Fibroblast of the conjunctiva (primary cell): ENCODE measurements at places on chromosomes 5 and 9.

DNA sequence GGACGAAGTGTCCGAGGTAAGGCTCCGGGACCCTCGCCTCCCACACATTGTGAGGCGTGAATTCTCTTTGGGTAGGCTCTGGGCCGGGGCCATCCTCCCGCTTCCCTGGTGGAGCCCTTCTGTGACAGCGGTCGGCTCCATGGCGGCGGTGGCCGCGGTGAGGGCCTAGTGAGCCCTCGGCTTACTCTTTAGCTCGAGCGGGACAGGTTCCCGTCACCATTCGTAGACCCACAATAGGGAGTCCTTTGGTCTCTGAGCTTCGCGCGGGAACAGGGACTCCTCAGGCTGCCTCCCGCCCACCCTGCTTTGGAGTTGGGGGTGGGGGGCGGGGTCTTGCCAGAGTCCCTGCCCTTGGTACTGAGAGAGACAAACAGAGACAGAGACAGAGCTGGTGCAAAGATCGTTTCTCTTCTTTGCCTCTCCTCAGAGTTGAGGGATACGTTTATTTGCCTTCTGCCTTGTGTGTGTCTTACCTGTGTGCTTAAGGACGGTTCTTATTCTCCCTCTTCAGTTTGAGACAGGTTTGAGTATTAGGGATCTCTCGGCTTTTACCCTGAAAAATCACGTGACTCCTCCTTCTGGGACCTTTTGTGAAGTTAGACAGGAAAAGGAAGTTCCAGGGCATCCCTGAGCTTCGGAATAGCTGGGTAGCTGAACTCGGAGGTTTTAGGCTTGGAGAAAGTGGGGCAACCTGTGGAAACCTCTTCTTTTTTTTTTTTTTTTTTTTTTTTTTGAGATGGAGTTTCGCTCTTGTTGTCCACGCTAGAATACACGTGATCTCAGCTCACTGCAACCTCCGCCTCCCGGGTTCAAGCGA, 833 bp downstream of the ANKHD1 start:
- DNase-seq = no peak

GRCh38 chr9:18447131-18447530, 26.8 kb upstream of the ADAMTSL1 start:
- DNase-seq = no peak

DNA sequence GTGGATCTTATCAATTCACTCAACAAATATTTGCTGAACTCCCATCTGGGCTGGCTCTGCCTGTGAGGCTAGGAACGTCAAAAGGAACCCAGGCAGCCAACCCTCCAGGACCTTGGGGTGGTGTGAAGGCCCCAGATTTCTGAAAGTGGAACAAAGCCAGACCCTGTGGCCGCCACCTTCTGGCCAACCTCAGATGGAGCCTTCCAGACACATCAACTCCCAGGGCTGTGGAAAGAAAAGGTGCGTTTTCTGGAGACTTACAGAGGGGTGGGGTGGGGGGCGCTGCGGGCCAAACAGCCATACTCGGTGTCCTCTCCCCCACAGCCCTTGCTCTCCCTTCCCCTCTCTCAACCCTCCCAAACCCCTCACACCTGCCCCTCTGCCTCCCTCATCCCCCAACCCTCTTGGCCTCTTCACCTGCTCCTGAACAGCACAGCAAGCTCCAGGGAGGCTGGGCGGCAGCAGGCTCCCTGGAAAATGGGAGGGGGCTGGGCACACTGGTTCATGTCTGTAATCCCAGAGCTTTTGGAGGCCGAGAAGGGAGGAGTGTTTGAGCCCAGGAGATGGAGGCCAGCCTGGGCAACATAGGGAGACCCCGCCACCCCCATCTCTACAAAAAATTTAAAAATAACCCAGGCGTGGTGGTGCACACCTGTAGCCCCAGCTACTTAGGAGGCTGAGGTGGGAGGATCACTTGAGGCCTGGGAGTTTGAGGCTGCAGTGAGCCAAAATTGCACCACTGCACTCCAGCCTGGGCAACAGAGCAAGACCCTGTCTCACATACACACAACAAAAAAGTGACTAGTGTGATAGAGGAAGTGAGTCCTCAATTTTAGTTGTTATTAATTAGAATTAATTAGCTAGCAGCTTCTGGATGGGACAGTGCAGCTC, 45.0 kb upstream of the PRRC2B start:
- DNase-seq = no peak

DNA sequence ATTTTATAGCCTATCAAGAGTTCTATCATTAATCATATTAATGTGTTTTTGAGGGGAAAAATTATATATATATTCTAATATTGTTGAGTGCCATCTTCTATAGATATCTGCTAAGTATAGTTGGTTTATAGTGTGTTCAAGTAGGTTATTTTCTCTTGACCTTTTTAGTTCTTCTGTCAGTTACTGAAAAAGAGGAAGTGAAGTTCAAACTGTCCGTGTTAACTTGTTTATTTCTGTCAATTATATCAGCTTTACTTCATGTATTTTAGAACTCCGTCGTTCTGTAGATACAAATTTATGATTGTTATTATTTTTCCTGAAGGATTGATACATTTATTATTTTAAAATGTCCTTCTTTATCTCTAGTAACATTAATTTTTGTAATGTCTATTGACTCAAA, 1209.1 kb downstream of the CDH12 start:
- DNase-seq = no peak

GRCh38 chr5:170497311-170498038, 6.3 kb upstream of the KCNIP1 start:
- DNase-seq = no peak

GRCh38 chr5:122077366-122078115, 518 bp downstream of the LOX start:
- DNase-seq = no peak

- no peak for DNase-seq
Measured at GRCh38 chr5:74938250-74938933, 72.2 kb upstream of the FAM169A start.

DNA sequence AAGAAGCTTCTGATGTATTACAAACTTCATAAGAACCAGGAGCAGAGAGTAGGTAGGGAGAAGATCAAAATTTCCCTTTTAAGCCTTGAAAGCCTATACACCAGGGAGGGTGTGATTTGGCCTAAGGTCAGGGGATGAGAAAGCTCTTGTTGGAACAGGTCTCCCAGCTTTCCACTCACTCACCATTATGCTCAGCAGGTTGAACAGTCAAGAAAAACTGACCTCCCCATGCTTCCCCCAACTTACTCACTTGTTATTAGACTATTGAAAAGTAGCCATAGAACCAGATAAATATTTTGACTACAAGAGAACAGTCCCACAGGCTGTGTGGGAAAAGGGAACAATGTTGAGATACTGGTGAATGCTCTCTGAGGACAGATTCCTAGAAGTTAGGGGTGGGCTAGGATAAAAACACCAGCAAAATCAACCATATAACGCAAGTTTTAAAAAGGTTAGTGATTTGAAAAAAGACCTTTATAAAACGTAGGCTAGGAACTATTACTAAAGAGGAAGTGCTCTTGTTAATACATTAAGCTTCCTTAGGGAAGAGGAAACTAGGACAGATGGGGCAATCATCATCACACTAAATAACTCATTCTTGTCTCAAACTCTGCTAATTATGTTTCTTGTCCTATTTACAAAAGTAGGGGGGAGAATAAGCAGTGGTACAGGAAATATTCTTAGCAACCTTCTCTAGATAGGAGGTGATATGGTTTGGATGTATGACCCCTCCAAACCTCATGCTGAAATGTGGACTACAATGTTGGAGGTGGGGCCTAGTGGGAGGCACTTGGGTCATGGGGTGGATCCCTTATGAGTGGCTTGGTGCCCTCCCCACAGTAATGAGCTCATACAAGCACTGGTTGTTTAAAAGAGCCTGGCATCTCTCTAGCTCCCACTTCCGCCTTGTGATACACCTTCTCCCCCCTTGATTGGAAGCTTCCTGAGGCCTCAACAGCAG, 31.0 kb downstream of the PCDHGC5 start:
- DNase-seq = no peak

DNA sequence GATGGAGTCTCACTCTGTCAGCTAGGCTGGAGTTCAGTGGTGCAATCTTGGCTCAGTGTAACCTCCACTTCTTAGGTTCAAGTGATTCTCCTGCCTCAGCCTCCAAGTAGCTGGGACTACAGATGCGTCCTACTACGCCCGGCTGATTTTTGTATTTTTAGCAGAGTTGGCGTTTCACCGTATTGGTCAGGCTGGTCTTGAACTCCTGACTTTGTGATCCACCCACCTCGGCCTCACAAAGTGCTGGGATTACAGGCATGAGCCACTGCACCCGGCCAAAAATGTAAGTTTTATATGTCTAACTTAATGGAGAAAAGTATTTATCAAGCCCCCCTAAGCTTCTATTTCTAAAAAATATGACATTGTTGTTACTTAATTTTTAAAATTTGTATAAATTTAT, 98.2 kb upstream of the RIOK2 start:
- DNase-seq = no peak

- no peak for DNase-seq
Measured at GRCh38 chr9:88528080-88528790, 6.7 kb upstream of the NXNL2 start.

DNA sequence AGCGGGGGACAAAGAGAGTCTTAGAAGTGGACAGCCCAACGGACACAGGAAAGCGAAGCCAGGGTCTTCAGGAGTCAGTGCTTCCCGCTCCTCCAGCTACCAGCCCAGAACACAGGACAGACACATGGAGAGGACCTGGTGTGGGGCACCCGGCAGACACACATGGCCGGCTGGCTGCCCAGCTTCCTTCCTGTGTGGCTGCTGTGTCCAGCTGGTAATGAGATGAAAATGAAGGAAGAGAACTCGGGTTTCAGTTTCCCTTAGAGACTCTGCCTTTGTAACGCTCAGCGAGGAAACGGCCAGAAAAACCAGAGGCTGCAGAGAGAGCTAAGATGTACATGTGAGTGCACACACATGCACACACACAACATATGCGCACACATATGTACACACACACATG, 87.5 kb downstream of the SECISBP2 start:
- DNase-seq = no peak

- no peak for DNase-seq
Measured at GRCh38 chr5:96761618-96762017, 46.1 kb downstream of the ERAP1 start.

DNA sequence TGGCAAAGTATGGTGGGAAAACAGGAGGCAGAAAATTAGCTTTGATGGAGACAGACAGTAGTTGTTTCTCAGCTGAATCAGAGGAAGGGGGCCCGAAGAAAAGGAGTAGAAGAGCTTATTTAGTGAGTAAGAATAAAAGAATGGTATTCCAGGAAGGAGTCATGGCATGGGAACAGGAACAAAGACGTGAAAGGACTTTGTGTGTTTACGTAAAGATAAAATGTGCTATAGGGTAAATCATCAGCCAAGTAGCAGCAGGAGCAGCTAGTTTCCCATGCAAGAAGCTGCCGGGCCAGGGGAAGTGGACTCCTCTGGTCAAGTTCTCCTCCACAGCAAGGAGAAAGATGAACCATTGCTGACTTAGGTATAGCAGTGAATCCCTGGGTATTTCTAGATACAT, 454.5 kb downstream of the HINT1 start:
- no peak for DNase-seq

- DNase-seq = no peak
Measured at GRCh38 chr5:148927307-148927946, 101.0 kb downstream of the ADRB2 start.

DNA sequence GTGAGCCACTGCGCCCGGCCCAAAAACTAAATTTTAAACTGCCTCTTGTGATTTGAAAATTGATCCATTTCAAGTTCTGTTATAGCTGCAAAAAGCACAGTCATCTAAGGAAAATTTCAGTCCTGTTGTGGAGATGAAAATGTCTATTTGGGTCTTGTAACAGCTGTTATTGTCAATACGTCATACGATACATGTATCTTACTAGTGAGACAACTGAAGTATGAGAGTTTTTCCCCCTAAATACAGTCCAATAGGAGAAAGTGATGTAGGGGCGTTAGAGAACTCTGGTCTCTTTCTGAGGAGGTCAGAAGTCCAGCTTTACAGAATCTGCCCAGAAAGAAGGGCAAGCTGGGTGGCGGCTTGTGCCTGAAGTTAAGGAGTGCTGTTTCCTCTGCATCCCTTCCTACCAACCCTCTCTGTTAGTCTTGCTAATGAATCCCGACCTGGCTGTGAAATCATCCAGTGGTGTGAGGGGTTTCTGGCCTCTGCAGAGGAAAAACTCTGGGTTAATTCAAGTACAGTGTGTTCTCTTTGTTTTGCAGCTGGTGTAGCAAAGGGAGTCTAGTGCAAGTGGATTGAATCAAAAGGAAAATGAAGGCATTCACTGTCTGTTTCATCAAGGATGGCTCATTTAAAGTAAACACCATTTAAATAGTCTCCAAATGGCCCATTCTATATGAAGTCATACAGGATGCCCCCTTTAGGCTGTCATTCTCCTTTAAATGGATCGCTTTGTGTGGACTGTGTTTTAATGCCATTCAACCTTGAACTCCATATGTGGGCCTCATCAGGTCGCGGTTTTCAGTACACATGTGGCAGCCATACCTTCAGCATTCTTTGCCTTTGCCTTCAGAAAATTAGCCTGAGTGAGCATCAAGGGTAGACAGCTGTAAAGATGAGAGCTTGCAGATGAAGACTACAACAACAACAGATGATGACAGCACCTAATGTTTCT, 59.0 kb downstream of the AOPEP start:
- DNase-seq = no peak

DNA sequence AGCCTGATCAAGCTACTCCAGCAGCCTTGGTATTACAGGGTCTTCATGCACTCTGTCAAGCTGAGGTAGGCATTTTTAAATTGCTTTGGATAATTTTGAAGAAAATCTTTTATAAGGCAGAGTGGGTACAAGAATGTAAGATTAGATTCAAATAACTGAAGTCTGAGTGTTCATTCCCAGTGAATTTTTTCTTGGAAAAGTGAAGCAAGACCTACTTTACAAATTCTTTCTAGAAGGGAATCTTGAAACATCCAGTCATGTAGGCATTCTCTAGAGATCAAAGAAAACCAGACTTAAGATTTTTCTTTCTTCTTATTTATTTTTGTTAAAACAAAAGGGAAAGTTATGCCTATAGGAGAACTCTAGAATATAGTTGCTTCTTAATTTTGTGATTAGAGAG, 139.0 kb downstream of the FOCAD start:
- DNase-seq = no peak

DNA sequence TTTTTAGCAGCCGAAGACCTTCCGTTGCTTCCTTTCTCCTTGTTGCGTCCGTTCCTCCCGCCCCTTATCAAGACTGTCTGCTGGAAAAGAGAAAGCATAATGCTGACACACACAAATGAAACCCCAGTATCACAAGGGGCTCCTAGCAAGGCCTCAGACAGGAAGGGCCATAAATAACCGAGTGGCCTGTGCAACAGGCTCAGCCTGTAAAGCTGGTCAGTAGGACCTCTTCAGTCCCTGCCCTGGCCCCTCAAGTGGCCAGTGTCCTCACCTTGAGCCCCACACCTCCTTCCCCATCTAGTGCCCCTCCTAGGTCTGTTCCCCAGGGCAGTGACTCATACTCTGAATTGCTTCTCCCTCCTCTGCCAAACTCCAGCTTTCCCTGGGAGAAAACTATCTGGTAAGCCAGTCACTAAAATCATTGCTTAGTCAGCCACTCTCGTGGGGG, 174.6 kb upstream of the IL12B start:
- DNase-seq = peak; percentile 30

DNA sequence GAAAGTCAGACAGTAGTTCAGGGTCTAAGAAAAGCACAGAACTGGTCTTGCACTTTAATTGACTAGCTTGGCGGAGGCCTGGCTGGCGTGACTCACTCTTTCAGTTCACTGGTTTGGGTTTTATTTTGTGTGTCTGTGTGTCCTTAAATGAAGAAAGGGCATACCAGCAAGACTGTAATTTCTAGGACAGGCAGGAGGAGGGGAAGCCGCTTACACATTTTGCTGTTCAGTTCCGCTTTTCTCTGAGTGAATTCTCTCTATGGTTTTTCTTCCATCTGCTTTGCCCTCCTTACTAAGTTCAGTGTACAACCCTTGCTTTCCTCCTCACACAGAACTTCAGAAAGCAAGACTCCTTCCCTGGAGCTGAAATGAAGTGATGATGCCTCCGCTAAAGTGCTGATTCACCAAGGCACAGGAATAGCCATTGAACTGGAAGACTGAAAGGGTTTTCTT, 150.8 kb downstream of the MEF2C start:
- no peak for DNase-seq
